ENCODE measurements at places on chromosomes 5 and 9. TPM values are rescaled to one million over a fixed set of nuclear protein-coding genes. Genes with fewer than 3 reads are reported as not detected.

PDCD1LG2 gene
- total RNA-seq, result 3.2 TPM

CMYA5 gene
- total RNA-seq, result 0.12 TPM

SLC1A3 gene
- not detected for total RNA-seq

ARHGEF37 gene
- total RNA-seq, result 0.37 TPM

DND1 gene
- 2.8 TPM for total RNA-seq

STOM gene
- total RNA-seq, result 131 TPM

TCF7 gene
- total RNA-seq, result 7.0 TPM

IL5 gene
- total RNA-seq, result 0.35 TPM

C9orf50 gene
- not detected for total RNA-seq

HAVCR1 gene
- total RNA-seq, result 2.7 TPM

IFNA17 gene
- total RNA-seq, result not detected

FOXD4L3 gene
- total RNA-seq, result 0.21 TPM

BASP1 gene
- not detected for total RNA-seq

GIN1 gene
- 10.8 TPM for total RNA-seq

DNM1 gene
- total RNA-seq, result 0.79 TPM

DHX29 gene
- 17.3 TPM for total RNA-seq

GRCh38 chr9:30765318-30765717 lies 1619.1 kb upstream of the ACO1 start:
- DNase-seq, result no peak

DNA sequence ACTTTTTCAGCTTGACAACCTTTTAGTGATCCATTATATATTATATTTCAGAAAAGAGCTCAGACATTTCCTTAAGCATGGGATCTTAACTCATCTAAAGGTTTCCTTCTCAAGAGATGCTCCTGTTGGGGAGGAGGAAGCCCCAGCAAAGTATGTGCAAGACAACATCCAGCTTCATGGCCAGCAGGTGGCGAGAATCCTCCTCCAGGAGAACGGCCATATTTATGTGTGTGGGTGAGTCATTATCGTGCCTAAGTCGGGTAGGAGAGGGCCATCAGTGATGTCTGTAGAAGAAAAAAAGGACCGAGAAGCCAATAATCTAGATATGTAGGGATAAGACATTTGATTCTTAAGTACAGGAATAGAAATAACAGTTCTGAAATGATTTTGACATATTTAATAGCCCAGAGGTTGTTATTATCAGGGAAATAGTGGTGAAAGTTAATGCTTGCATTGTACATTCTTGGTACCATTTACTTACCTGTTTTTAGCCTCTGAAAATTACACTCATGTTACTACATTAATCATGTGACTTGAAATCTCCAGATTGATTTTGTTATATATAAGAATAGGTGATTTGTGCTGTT lies 28.2 kb downstream of the MTRR start:
- no peak for DNase-seq

DNA sequence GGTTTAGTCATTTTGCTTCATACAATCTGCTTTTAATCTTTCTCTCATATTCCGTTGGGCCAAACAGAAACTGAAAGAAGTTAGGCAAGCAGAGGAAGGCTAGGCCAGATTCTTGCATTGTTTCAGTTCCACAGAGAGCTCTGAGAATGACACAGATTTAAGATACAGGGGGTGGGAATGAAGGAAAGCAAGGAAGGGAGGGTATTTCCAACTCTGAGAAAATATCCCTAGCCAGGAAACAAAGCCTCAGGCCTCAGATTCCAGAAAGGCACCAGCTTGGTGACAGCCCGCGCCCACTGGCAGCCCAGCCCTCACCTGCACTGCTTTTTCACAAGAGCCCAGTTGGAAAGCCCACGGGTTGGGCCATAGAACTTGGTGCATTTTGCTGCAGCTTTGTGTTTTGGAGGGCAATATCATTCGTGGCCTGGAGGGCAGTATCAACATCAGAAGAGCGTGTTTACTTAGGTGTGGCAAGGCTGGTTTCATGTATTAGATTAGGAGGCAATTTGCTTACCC lies 63.5 kb downstream of the ENC1 start:
- DNase-seq, result no peak

- no peak for DNase-seq
These were observed 11.7 kb upstream of the RPS14 start for GRCh38 chr5:150461231-150461630.

- DNase-seq, result no peak
These were observed 10.0 kb upstream of the TCOF1 start for GRCh38 chr5:150347451-150347850.

GRCh38 chr5:1759378-1759970 lies 40.2 kb downstream of the MRPL36 start:
- DNase-seq, result peak; percentile 38

GRCh38 chr5:129717751-129718310 lies 30.1 kb upstream of the MINAR2 start:
- DNase-seq, result no peak

- no peak for DNase-seq
These were observed 4.8 kb downstream of the GLIPR2 start for GRCh38 chr9:36141288-36141687.

GRCh38 chr5:86968301-86968753 lies 299.4 kb upstream of the RASA1 start:
- no peak for DNase-seq

- no peak for DNase-seq
These were observed 213.6 kb upstream of the S1PR3 start for GRCh38 chr9:88777498-88778312.

GRCh38 chr9:93059011-93059714 lies 662 bp downstream of the SUSD3 start:
- DNase-seq, result peak; percentile 63

- no peak for DNase-seq
These were observed 1.8 kb downstream of the HCN1 start for GRCh38 chr5:45694255-45694814.

DNA sequence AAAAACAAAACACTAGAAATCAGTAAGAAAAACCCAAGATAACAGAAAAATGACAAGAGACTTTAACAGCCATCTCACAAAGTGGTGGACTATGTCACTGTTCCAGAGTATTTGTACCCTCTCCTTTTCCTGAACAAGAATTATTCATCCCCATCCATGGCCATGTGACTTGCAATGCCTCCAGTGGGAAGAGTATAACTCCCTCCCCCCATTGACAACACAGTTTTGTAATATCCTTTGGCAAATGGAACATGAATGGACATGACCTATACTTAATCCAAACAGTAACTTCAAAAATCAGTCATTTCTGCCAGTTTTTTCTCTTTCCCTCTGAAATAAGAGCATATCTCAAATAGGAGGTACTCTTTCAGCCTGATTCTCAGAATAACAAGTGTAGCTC lies 33.9 kb downstream of the PTBP3 start:
- DNase-seq, result no peak

GRCh38 chr5:107955321-107955720 lies 284.6 kb upstream of the EFNA5 start:
- DNase-seq, result no peak

GRCh38 chr5:912280-913091 lies 19.8 kb downstream of the TRIP13 start:
- DNase-seq, result peak; percentile 73

GRCh38 chr9:127949827-127950512 lies 12.3 kb upstream of the DPM2 start:
- DNase-seq, result no peak

DNA sequence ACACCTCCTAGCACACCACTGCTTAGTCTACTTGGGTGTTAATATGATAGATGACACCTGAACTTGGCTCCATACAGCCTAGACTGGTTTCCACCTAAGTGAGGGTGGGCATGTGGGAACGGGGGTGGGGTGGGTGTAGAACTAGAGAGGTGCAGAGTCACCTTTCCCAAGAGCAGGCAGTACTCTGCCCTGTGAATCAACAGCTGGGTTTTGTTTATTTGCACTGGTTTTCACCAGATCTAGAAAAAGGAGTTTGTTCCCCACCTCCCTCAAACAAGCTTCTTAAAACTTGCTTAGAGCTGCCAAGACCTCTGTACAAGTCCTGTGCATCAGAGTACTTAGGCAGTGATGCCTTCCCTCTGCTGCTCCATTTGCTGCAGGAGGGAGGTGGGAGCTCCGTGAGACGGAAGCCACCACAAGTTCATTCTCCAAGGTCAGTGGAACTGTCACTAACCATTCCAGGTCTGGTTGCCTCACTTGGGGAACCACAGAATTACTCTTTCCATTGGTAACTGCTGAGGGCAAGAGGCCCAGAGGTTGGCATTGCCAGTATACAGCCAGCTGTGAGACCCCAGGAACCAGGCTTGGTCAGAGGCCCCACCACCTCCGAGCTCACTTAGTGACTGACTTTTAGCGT lies 163.5 kb downstream of the NR3C1 start:
- peak; percentile 28 for DNase-seq

DNA sequence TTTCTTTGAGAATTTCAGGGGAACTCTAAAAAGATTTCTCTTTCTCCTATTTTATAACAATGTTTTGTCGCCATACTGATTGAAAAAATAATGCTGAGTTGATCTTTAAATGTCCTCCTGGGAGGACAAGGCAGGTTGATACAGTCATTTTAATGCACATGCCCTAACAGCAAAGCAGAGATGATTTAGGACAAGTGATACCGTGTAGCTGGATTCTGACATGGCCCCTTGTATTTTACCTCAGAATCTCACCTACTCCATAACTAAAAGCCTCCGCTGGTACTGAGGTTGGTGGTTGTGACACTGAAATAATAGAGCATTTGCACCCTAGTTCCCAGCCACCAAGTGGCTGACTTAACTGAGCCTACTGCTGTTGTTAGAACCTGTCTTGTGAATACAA lies 811 bp upstream of the LRRTM2 start:
- no peak for DNase-seq

DNA sequence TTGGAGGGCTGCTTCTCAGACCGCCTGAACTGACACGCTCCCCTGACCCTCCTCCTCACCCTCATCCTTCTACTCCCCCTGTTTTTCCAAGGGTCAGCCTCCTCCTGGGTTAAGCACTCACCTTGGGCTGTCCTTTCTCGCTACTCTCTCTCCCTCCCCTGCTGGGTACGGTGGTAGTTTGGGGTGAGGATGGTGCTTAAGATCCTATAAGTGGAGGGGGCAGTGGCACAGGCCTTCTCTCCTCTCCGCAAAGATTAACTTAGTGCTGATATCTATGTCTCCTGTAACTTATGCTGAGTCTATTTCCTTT lies 159.7 kb downstream of the SNCAIP start:
- DNase-seq, result no peak

GRCh38 chr9:34984049-34984448 lies 5.5 kb upstream of the DNAJB5 start:
- DNase-seq, result no peak

- no peak for DNase-seq
These were observed 318.6 kb upstream of the PIK3R1 start for GRCh38 chr5:67896930-67897313.

GRCh38 chr9:23746317-23746716 lies 79.7 kb downstream of the ELAVL2 start:
- DNase-seq, result no peak

DNA sequence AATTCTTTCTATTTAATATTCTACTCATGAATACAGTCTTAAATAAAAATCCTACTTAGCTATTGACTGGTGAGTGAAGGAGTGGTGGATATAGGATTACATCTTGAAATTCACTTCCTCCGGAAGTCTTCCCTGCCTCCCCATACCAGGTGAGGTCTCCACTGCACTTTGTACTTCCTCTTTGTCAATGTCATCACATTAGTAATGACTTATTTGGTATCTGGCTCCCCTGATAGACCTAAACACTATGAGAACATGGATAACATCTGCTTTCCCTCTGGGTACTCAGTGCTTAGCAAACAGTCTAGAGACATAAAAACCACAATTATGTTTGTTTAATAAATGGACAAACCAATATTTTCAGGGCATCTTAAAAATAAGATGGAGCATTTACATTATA lies 532.1 kb downstream of the PDE4D start:
- DNase-seq, result no peak

DNA sequence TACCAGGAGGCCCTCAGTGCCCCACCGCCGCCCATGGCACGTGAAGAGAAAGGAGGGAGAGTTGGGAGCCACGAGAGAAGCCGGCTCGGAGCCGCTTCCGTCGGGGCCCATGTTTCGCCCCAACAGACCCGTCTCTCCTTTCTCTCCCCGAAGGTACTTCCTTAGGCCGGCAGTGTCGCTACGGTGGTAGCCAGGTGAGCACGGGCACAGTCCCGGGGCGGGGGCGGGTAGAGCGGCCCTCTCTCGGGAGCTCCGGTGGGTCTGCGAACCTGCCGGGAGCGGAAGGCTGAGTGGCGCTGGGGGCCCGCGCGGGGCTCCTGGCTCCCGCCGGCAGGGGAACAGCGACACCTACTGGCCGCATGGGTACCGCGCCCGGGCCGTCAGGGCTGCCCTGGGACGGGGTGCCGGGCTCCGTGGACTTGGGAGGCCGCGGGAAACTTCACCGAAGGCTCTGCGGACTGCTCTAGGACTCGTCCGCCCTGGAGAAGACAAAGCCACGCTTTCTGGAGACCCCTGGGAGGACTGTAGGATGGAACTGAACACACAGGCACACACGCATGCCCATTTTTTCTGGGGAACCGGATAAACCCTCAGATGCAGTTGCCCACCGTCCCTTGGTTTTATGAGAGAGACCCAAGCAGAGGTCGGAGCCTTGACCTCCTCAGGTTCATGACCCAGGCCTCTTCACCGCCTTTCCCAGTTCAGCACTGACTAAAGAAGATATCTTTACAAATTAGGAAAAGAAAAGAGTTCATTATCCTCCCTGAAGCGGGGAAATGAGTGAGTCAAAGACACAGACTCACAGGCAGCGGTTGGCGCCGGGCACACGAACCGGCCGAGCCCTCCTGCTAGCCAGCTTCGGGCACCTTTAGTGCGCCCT lies 202.5 kb downstream of the MEF2C start:
- peak; percentile 82 for DNase-seq

GRCh38 chr5:87210743-87211142 lies 56.9 kb upstream of the RASA1 start:
- no peak for DNase-seq
